ENCODE measurements at places on chromosomes 2 and 18.

DNA sequence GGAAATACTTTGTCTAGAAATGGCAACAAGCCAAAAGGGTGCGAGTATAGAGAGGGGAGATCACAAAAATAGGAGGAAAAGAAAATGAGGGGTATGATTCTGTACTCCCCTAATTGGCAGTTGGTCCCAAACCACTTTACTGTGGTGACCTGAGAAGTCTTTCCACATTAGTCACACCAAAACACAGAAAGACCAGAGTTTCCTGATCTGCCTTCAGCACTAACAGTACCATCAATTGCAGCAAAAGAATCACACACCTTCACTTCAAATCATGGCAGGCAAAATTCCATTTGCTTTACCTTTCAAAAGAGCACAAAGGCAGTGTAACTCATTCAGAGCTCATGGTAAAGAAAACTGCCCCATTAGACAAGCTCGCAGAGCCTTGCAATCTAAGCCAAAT, 86.8 kb downstream of the ALK start:
- H3K4me1 ChIP-seq, result peaks cover 23% of the 10 kb centered on the region
- no peak overlapping the region for H3K27ac ChIP-seq
- H3K4me3 ChIP-seq, result no peak overlapping the region

DNA sequence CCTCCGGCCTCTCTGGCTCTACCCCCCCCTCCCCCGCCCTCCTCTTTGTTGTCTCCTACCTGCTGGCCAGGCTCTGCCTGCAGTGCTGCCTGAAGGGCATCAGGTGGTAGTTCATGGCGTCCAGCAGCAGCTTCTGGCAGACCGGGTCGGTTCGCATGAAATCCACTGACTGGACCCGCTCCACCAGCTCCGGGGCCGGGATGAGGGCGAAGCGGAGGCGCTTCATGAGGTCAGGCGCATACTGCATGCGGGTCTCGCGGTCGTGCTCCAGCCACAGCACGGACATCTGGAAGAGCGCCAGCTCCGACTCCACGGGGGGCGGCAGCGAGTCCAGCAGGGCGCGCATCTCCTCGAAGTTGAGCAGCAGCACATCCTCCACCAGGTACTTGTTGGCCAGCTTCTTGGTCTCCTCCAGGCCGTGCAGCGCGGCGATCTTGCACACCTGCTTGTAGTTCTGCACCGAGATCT, 3.2 kb downstream of the KLHL14 start:
- peak overlapping the region; percentile 62 for H3K27ac ChIP-seq
- peaks cover 74% of the 10 kb centered on the region for H3K27me3 ChIP-seq
- H3K36me3 ChIP-seq, result no peaks in the 10 kb centered on the region
- H3K4me1 ChIP-seq, result peaks cover 31% of the 10 kb centered on the region
- DNase-seq, result peak; percentile 29

DNA sequence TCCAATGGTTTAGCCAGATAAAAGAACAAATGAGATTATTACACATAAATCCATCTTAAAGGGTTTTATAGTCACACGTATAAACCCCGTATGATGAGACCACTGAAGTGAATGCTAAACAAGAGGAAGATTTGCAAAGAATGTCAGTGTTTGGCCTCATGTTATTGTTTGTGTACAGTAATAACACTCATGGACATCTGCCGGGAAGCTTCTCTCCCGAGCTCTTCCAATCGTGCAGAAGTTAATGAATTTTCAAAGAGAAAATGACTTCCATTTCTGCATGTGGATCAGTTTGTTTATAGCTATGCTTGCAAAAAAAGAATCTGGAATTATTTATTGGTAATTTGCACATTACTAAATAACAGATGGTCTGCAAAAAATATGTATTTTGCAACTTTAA, 88.5 kb upstream of the APCDD1 start:
- no peak overlapping the region for H3K4me3 ChIP-seq
- H3K4me1 ChIP-seq, result no peaks in the 10 kb centered on the region
- DNase-seq, result no peak
- H3K27me3 ChIP-seq, result peaks cover 4% of the 10 kb centered on the region
- H3K27ac ChIP-seq, result no peak overlapping the region

DNA sequence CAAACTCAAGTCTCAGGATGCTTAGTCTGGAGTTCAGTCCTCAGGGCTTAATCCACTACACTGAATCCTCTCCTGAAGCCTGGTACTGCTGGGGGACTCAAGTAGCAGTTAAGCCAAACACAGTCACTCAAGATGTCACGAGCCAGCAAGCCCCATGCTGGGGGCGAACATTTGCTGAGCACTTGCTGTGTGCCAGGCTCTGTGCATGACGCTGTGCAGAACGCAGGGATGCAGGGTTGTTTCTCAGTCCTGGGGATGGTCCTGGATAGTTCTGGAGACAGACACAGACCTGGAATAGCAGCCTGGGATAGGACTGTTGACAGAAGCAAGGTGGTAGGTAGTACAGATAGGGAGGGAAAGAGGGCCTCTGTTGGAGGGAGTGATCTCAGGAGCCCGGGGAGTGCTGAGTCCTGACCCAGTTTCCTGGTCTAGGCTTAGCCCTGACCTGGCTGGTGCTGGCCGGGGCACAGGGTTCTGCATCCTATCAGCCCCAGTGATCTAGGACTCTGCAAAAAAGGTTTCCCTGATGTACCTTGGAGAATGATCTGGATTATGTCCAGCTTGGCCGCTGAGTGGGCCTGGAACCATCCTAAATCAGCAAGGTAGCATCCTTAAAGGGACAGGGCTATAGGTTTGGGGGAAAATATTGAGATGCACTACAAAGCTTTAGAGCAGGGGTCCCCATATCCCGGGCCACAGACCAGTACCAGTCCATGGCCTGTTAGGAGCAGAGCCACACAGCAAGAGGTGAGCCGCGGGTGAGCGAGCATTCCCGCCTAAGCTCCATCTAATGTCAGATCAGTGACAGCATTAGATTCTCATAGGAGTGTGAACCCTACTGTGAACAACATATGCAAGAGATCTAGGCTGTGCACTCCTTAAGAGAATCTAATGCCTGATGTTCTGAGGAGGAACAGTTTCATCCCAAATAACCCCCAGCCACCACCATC, 54.7 kb upstream of the OTOF start:
- no peaks in the 10 kb centered on the region for H3K27me3 ChIP-seq
- H3K4me3 ChIP-seq, result no peak overlapping the region
- H3K36me3 ChIP-seq, result no peaks in the 10 kb centered on the region
- peaks cover 4% of the 10 kb centered on the region for H3K4me1 ChIP-seq
- DNase-seq, result no peak
- H3K27ac ChIP-seq, result no peak overlapping the region

GRCh38 chr18:37242091-37242490, 323.5 kb downstream of the CELF4 start:
- H3K27ac ChIP-seq, result no peak overlapping the region
- H3K4me1 ChIP-seq, result peaks cover 4% of the 10 kb centered on the region
- no peak for DNase-seq
- peaks cover 28% of the 10 kb centered on the region for H3K27me3 ChIP-seq
- no peaks in the 10 kb centered on the region for H3K36me3 ChIP-seq
- no peak overlapping the region for H3K4me3 ChIP-seq

- H3K27me3 ChIP-seq, result peaks cover 86% of the 10 kb centered on the region
Measured at GRCh38 chr2:176622792-176623191, 353.6 kb downstream of the MTX2 start.

- H3K4me1 ChIP-seq, result peaks cover 64% of the 10 kb centered on the region
- H3K27ac ChIP-seq, result no peak overlapping the region
- H3K27me3 ChIP-seq, result no peaks in the 10 kb centered on the region
- no peak for DNase-seq
- peaks cover 5% of the 10 kb centered on the region for H3K36me3 ChIP-seq
Measured at GRCh38 chr2:6921321-6921922, 4.2 kb downstream of the RNF144A start.

DNA sequence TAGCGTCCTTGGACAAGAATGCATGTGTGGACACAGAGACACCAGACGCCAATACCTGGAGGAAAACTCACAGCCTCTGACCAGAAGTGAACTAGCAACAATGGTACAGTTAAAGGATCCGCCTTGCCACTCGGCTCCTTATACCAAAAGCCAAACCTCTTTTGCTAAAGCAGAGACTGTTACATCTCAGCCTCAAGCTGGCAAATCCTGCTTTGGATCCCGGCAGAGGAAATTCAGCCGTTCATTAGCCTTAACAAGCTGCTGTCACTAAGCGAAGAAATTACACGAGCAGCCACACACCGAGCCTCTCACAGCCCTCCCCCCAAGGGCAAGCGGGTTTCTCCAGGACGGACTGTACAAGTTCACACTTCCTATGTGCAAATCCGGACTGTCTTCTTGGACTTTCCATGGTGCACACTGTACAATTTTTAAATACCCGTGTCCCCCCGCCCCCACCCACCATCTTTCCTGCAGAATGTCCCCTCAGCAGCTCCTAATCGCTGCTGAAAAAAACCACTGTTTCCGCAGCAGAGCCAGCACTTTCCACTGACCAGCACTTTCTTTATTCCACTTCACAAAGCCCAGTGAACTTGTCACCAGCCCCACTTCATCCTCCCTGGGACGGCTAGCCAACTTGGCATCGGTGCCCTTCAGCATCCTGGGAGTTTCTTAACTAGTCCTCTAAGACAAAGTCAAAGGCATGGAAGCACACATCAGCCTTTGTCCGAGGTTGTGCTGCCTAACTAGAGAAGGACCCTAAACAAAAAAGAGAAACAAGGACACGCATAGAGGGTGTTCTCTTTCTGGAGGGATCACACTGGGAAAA, 1.5 kb downstream of the KLF7 start:
- H3K36me3 ChIP-seq, result no peaks in the 10 kb centered on the region
- peak overlapping the region; percentile 97 for H3K27ac ChIP-seq
- H3K4me1 ChIP-seq, result peaks cover 73% of the 10 kb centered on the region
- H3K4me3 ChIP-seq, result peak overlapping the region; percentile 98
- no peak for DNase-seq

DNA sequence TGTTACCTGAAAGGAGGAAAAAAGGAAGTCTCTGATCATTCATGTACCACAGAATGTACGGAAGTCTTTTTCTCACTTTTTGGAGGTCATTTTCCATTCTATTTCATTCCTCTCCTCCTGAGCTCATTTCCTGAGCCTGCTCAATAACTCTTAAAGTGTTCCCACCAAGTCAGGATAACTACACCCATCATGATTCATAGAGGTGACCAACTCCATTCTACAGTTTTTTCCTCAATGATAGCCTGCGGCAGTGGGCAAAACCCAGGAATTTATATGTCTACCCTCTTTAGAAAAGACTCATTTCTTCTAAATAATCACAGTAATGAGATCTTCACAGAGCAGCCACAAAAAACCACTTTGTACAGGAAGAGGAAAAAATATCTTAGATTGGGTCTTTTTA, 372.5 kb downstream of the RBM43 start:
- H3K4me1 ChIP-seq, result peaks cover 5% of the 10 kb centered on the region
- no peak overlapping the region for H3K4me3 ChIP-seq
- H3K27ac ChIP-seq, result no peak overlapping the region
- H3K27me3 ChIP-seq, result no peaks in the 10 kb centered on the region
- DNase-seq, result no peak

DNA sequence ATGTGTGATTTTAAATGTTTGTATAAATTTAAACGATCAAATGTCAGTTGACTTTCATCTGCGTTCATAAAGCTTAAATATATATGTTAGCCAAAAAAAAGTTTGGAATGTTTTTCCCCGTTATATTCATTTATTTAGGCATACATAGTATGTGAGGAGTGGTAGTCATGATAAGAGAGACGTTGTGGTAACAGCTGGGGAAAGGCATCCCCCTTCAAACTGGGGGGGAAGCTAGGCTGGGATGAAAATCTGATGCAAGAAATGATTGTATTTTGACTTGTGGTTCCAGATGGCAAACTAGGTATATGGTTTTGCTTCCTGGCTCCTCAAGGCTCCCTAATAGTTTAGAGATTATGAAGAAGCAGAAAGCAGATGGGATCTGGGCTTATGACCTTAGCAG, 30.1 kb downstream of the ITGA6 start:
- no peaks in the 10 kb centered on the region for H3K27me3 ChIP-seq
- no peaks in the 10 kb centered on the region for H3K36me3 ChIP-seq
- H3K4me3 ChIP-seq, result no peak overlapping the region
- H3K27ac ChIP-seq, result no peak overlapping the region

GRCh38 chr2:207944334-207944733, 81.0 kb downstream of the PLEKHM3 start:
- no peak overlapping the region for H3K27ac ChIP-seq
- no peaks in the 10 kb centered on the region for H3K4me1 ChIP-seq
- no peak for DNase-seq
- H3K36me3 ChIP-seq, result peaks cover 5% of the 10 kb centered on the region

DNA sequence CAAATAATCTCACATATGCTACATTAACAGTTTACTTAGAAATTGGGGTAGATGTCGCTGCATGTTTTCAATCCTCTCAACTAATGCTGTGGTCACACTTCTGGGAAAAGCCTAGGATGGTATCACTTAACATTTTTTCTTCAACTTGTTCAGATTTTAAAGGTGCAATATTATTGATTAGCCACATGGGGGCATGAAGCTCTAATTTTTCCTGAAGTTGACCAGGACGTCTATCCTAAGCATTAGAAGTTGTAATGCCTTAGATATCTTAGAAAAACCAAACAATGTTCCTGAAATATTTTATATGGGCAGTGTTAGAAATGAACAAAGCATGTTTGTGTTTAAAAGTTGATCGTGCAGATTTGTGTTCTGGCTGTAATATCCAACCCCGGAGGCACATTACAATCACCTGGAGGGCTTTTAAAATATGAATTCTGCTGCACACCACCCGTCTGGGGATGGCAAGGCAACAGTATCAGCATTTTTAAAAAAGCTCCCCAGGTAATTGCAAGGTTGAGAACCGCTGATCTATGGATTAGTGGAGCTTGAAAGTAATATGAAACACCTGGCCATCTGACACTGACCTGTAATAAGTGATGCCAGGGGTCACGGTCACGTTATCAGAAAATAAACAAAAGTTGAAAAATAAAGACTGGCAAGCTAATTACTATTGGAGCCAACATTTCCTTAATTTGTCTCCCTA, 100.5 kb upstream of the LMAN1 start:
- no peak overlapping the region for H3K4me3 ChIP-seq
- no peaks in the 10 kb centered on the region for H3K36me3 ChIP-seq
- H3K4me1 ChIP-seq, result no peaks in the 10 kb centered on the region
- H3K27ac ChIP-seq, result no peak overlapping the region
- DNase-seq, result no peak
- peaks cover 18% of the 10 kb centered on the region for H3K27me3 ChIP-seq

Measured in neural crest cell (in vitro differentiated cells).